Caudate nucleus (tissue), 63 donors: ENCODE measurements at places on chromosomes 7 and 10.

DNA sequence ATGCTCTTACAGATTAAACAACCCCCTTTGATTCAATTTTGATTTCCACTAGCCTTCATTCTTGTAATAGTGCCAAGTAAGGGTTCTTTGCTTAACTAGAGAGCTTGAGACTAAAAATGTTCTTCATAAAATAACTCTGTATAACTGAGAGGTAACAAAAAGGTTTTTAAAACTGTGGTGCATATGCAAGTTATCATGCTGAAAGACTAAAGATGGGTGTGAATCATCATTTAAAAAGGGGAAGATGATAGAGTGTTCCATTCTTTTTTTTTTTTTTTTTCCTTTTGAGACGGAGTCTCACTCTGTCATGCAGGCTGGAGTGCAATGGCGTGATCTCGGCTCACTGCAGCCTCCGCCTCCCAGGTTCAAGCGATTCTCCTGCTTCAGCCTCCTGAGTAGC lies 11.1 kb downstream of the MDFIC start:
- no peak for DNase-seq

DNA sequence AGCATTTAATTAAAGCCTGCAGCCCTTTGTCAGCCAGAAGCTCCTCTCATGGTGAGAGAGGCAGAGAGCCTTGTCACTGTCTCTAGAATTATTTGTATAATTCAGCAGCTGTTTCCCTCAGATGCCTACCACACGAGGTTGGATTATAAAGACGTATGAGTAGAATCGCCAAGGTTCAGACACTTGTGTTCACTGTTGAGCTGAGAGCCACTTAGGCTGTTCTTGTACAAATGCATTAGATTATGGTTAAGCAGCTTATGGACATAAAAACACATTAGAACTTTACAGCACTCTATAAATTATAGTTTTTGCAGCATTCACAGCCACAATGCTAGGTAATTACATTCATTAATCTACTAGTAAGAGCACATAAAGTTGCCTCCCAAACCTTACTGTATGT lies 282.6 kb downstream of the AUTS2 start:
- DNase-seq, result no peak

DNA sequence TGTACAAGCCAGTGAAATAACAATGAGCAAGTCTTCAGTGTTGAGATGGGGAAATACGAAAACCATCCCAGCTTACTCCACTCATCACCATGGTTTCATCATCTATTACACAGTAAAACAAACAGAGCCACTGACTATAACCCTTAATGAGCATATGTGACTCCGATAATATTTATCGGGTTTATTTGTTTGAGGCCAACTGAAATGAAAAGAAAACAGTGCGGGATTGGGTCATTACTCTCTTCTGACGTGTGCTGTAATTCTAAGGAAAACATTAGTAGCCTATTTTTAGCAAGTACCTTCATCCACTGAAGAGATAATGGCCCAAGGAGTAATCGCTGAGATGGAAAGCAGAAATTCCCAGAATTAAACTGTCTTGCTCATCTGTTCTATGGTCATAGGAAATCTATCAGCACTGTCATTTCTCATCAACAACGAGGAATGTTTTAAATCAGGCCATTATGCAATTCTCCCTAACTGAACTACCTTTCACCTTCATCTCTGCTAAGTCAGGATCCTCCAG lies 716.5 kb downstream of the INHBA start:
- no peak for DNase-seq

DNA sequence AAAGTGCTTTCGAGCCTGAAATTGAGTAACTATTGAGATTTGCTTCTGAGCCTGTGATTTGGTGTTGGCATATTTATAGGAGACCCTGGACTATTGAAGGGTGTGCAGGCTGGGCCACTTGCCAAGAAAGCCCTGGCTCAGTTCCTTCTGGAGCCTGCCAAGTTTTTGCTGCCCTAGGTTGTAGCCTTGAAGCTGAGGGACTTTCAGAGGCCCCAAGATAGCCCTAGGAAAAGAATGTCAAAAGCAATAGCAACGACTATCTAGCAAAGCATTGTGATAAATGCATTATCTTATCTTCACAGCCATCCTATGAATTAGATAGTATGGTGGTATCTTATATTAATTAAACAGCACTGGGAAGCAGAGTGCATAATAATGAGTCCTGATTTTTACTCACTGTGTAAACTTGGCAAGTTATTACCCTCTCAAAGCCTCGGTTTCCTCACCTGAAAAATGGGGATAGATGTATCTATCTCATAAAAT lies 473.7 kb upstream of the PODXL start:
- no peak for DNase-seq

- DNase-seq, result no peak
Observed at GRCh38 chr10:104329735-104330134, 8.5 kb downstream of the ITPRIP start.

- DNase-seq, result no peak
Observed at GRCh38 chr10:59991661-59992060, 85.3 kb upstream of the CCDC6 start.

DNA sequence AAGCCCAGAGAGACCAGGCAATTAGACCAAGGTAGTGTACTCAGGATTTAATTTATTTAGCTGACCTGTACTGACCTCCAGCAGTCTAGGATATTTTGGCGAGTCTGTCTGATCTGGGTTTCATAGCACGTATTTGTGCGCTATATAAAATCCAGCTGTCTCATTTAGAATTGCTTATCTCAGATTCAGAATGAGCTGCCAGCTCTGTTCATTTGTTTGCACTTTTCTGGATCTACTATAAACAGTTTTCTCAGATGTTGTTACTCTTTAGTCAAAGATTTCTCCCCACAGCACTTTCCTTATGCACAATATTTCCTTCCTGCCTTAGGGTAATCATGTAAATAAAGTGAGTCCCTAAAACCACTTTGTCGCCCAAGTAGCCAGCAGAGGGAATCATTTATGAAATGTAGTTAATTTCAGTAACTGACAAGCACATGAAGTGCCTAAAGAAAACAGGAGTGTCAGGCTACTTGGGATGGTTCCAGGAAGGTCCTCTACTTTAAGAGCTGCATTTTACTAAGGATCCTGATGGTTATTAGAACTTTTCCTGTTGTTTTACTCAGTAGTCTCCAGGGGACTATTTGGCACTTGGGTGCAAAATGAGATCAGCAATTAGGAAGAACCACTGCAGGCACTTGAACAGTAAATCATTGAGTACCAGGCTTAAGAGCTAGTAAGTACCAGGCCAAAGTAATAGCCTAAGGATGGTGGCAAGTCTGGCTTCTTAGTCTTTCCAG lies 226.4 kb downstream of the TWIST1 start:
- no peak for DNase-seq

GRCh38 chr7:40276061-40276460 lies 141.3 kb downstream of the SUGCT start:
- DNase-seq, result no peak

GRCh38 chr10:32960022-32960421 lies 2.0 kb upstream of the ITGB1 start:
- no peak for DNase-seq

DNA sequence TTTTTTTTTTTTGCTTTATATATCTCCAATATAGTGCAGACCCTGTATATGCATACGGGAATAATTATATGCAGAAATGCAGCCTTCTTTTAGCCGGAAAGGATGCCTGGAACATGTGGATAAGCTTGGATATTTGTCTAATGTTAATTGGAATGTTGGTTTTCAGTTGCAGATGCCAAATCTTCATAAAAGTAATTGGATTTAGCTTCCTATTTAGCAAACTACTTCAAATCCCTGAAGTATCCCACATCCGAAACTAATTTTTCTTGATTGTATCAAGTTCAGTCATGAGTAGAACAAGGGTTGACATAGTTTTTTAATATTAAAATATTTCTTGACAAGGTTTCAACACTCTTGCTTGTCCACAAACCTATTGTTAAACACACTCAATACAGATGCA lies 281.7 kb downstream of the BBS9 start:
- no peak for DNase-seq

DNA sequence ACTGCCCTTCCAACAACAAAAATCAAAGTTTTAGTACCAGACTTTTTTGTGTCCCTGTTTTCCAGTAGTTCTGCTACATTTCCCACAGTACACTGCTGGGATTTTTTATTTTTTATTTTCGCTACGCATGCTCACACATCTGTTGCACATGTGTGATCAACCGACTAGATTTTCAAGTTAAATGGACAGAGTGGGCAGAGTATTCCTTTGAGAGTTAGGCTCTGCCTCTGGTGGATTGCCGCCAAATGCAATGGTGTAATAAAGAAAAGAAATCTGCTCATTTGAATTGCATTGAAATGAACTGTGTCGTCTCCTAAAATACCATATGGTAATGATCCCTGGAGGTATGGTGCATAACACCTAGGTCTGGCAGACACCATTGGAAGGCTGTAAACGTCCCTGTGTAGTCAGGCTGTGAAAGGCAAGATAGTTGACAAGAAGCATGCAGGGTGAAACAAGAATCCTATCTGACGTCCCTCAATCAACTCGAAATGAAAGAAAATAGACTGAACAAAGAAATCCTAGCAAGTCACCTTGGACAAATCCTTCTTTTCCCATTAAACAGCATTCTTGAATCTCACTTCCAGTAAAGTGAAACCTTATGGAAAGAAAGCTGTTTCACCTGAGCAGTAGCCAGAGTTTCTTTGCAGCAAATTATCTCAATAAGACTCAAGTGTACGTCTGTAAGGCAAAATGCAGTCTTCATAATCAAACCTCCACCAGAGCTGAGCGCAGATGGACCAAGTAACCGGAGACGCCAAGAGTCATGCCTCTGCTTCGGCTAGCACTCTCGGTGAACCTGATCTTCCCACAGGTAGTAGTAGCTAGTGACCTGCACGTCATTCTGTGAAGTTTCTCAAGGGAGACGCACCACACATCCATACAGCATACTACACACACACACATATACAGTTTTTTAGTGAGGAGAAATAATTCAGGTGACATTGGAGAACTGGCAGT lies 357.3 kb downstream of the CRPPA start:
- no peak for DNase-seq

- DNase-seq, result no peak
Observed at GRCh38 chr10:16439295-16439694, 2.5 kb downstream of the PTER start.

GRCh38 chr7:155469-155900 lies 36.9 kb upstream of the FAM20C start:
- DNase-seq, result no peak

DNA sequence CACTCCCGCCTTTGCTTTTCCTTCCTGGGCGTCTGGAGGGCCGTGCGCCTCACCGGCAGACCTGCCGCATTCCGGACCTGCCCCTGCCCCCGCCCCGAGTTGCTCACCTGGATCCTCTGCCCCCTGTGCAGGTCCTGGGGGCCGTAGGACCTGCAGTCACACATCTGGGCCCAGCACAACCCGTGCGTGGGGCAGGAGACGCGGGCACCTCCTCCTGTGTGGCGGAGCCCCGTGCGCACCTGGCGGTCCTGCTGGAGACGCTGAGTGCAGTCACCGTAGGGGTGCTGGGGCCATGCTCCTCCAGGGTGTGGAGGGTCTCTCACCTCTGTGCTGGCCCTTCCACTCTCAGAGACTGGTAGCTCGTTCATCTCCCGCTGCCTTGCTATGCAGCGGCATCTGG lies 85.5 kb downstream of the DNAJB6 start:
- no peak for DNase-seq

DNA sequence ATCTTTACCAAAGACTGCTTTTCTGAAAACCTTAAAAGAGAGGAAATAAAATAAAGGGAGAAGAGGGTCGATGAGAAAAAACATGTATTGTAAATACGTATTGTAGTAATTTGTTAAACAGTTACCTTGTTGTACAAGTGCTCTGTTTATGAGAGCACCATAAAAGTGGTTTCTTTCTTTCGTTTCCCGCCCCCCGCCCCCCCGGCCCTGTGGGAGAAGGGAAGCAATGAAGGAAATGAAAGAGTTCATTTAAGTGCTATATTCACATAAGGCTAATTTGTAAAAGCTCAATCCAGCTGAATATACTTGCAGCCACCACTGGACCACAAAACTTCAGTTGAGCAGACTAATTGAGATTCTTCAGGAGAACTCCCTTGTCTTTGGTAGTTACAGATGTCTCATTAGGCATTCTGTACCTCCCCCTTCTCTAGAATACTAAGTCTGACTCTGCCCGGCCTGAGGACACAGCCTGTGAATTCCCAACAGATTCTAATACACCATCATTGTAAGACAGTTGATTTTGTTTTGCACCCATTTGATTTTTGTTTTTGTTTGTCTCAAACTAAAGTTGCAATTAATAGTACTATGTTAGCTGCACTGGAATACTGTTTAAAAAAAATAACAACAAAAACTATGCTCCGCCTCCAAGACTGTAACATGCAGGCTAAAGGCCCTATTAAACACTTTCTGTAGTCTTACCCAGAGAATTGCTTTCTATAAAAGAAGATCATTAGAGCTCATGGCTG lies 124.9 kb downstream of the ARHGAP12 start:
- DNase-seq, result no peak

DNA sequence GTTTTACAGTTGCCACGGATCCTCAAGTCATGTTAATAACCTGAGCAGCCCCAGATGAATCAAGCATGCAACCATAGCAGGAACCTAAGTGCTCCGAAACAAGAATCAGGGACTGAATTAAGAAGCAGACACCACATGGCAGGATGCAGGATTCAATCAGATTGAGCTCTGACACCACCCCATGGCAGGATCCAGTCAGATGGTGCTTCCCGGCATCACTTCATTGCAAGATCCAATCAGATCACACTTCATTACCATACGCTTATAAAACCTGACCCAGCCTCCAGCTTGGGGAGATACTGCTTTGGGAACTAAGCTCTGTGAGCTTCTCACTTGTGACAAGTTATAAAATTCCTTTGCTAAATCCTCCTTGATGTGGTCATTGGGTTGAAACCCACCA lies 55.3 kb downstream of the ABCB4 start:
- no peak for DNase-seq

GRCh38 chr7:130632111-130632510 lies 36.4 kb downstream of the COPG2 start:
- no peak for DNase-seq
